ENCODE measurements at places on chromosomes 4 and X.
A peak's percentile ranks its signal among the peaks of the same experiment; 100 is the strongest.

- no peak for DNase-seq
Observed at GRCh38 chr4:126853715-126854114, 779.0 kb upstream of the INTU start.

- no peak for DNase-seq
Observed at GRCh38 chrX:100591256-100592051, 6.7 kb downstream of the TNMD start.

DNA sequence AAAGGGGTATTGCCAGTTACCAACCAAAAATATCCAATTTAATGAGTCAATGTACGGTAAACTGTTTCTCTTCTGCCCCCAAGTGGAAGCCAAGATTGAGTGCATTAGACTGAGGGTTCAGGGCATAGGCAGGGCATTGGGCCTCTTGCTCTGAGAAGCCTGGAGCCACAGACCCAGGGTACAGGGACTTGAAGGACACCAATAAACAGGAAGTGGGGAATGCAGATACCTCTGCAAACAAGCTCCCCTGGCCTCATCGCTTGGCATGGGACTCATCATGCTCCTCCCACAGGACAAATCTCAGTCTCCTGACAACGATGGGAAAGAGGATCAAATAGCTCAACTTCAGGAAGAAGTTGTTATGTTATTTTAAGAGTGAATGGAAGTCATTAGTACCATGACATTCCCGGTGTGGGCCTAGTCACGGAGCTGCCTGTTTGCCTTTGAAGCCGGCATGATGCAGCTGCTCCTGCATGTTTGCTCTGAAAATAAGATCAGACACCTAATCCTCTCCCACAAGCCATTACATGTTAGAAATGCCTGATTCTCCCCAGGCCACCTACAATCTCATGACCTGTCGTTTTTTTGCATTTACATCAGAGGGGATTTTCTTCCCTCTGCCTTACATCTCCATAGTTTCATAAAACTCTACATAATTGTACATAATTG, 224.2 kb downstream of the RCHY1 start:
- no peak for DNase-seq

GRCh38 chr4:4443821-4444220, 56.9 kb downstream of the NSG1 start:
- DNase-seq: no peak

DNA sequence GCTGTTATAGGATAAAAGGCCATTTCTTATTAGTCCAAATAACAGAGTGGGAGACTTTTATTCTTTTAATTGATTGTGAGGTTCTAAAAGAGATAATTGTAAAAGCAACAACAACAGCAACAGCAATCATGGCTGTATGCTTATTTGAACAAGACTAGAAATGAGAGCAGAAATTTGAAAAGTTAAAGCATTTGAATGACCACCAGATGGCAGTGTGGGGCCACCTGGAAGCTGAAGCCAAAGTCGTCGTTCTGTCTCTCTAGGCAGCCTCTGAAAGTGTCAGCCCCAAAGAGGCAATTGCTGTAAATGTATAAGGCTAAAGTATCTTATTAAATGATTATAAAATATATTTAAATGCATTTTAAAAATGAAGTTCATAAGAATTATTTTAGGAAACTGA, 42.2 kb downstream of the SH2D1A start:
- DNase-seq: peak; percentile 57

- no peak for DNase-seq
Observed at GRCh38 chr4:2927016-2927695, 36.0 kb downstream of the NOP14 start.

DNA sequence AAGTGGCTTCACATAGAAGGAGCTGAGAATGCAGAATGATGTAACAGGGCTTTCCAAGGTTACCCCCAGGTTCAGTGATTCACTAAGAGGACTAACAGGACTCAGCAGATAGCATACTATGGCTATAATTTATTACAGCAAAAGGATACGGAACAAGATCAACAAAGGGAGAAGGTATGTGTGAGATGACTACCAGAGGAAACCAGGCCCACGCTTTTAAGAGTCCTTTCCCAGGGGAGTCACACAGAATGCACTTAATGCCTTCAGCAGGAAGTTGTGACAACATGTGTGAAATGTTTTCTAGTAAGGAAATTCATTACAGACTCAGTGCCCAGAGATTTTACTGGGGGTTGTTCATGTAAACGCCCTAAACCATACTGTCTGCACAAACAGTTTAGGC, 373.6 kb upstream of the MAGEB2 start:
- no peak for DNase-seq

Data from NCI-H1436 (cell line).